SW 1271 (cell line): ENCODE measurements at places on chromosomes 4 and X.

GRCh38 chr4:152074573-152074972 is 313.8 kb upstream of the GATB start:
- no peak for DNase-seq

- no peak for DNase-seq
These were observed 843 bp downstream of the RPL34 start for GRCh38 chr4:108620933-108621905.

- DNase-seq: no peak
These were observed 59.8 kb upstream of the GPM6B start for GRCh38 chrX:13876652-13877051.

- DNase-seq: no peak
These were observed 46.9 kb upstream of the SLC25A4 start for GRCh38 chr4:185096032-185096653.

DNA sequence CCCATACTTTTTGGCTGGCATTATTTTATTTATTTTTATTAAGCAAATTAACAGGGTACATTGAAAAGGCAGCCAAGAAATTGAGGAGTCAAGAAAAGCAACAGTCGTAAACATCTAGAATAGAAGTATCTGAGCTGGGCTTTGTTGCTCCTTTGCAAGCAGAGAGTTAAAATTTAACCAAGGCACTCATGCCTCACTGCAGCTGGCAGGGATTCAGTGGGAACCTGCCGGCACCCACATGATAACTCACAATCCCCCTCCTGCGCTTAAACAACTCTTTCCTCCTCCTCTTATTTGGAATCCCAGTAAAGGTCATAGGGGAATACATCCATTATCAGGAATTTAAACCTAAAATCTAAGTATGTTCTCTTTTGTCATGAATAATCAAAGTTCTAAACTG is 115.5 kb downstream of the SOX3 start:
- no peak for DNase-seq

DNA sequence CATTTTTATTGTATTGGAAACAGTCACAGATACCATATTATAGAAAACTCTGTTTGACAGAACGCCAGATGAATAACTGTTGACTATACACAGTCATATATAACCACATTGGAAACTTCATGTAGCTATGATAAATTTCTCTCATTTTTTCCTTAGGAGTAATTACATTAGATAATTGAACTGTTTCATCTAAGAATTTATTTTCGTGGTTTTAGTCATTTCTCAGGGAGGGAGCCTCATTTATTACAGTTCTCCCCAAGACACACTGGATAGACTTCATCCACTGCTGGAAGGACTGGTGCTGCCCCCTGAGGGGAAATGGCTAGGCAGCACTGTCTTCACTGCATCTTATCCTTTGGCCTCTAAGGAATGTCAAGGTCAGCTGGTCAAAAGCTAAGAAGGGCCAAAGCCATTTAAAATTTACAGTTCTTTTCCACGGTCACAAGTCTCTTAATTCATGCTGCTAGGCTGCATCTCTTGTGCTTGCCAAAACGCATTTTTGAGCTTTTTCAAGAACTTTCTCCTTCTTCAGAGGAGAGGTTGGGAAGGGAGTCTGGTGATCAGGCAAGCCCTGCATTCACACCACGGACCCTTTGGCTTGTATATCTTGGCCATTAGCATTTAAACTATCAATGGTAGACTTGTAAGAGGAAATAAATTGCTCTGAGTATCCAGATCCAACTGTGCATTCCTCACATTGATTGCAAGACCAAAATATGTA is 145.1 kb downstream of the CBR4 start:
- DNase-seq: no peak

DNA sequence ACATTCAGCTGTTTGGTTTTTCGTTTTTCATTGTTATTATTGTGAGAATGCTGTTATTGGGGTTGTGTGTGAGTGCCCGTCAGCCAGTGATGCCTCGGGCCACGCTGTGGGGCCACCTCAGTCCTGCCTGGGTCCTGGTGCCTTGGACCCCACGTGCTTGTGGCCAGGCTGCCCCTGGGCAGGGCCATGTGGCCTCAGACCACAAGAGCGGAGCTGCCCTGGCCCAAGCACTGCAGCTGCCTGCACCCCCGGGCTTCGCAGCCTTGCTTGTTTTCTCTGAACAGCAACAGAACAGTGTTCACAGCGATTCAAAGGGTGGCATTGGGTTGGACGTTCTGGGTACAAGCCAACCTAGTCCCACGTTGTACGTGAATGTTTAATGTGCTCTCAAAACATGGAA is 56.9 kb downstream of the CPLX1 start:
- no peak for DNase-seq

- DNase-seq: no peak
These were observed 47.0 kb upstream of the DHRSX start for GRCh38 chrX:2547736-2548135.

- no peak for DNase-seq
These were observed 24.3 kb downstream of the IRF2 start for GRCh38 chr4:184450045-184450444.

DNA sequence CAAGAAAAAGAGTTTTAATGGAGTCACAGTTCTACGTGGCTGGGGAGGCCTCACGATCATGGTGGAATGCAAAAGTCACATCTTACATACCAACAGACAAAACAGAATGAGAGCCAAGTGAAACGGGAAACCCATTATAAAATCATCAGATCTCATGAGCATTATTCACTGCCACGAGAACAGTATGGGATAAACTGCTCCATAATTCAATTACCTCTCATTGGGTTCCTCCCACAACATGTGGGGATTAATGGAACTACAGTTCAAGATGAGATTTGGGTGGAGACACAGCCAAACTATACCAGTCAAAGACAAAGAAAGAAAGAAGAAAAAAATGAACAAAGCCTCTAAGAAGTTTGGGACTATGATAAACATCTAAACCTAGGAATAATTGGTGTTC is 158.9 kb downstream of the GC start:
- no peak for DNase-seq

DNA sequence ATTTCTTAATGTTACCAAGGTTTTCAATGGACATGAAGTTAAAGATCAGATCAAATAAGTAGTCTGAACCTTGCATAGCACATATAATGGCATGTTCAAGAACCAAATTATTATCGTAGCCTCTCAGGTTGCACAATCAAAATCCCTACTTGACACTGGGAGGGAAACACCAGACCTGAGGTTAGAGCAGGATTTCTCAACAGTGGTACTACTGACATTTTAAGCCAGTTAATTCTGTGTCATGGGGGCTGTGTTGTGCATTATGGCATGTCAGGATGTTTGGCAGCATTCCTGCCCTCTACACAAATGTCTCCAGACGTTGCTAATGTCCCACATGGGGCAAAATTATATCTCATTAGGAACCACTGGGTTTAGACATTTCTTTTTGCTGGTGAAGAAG is 20.8 kb downstream of the RLIM start:
- DNase-seq: no peak

- no peak for DNase-seq
These were observed 14.7 kb upstream of the ATP8A1 start for GRCh38 chr4:42671431-42672194.

- DNase-seq: peak; percentile 38
These were observed 4.5 kb downstream of the G6PD start for GRCh38 chrX:154541896-154542722.

- no peak for DNase-seq
These were observed 1.2 kb downstream of the RBBP7 start for GRCh38 chrX:16868920-16869319.

DNA sequence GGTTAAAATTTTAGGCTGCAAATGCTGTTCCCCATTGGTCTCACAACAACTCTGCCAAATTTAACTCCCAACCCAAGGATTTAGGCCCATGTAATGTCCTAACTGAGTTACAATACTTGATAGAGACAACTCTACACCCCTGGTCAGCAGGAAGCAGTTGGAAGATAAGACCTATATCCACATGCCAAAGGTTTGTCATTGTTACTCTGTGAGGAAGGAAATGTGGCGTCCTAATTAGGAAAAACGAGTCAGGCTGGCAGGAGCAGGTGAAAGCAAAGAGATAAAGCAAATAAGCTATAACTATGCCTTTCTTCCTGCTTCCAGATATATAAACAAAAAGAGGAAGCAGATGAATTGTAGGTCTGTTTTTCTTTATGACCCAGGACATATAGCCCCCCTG is 69.1 kb downstream of the SPIN4 start:
- DNase-seq: no peak

DNA sequence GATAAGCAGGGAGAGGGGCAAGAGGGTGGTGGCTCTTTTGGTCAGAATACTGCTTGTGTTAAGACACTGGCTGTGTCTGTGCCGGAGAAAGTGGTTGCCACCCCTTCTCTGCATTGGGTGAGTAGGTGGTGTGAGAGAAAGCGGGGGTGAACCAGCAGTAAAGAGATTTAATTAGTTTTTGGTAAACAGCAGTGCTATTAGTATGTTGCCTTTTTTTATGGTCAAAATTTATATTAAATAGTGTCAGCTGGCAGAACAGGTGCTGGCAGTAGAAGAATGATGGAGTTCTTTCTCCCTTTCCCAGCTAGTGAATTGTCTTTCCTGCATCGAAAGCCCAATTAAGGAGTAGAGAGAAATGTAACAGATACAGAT is 181.6 kb downstream of the LARP7 start:
- DNase-seq: no peak

GRCh38 chr4:7976025-7976424 is 36.4 kb upstream of the AFAP1 start:
- no peak for DNase-seq

GRCh38 chr4:146930673-146931072 is 15.0 kb downstream of the TTC29 start:
- no peak for DNase-seq

DNA sequence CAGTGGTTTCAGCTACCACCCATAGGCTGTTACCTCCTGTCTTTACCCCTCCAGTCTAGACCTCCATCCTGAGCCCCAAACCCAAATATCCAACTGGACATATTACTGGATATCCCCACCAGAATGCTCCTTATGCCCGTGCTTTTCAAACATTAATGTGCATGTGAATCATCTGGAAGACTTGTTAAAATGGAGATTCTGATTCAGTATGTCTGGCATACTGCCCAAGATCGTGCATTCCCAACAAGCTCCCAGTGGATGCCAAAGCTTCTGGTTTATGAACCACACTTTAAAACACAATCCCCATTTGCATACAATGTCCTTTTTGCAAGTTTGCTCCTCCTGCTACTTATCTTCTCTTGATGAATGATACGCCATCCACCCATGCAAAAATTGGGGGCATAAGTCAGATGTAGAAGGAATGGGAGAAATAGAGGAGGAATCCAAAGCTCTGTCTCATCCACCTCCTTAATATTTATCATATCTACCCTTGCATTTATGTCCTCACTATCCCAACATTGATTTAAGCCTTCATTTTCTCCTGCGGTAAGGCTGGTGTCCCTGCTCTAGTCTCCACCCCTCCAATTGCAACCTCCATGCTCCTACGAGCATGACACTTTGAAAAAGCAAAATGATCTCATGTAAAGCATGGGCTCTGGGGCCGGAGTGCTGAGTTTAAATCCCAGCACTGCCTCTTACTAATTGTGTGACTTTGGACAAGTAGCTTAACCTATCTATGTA is 7.4 kb upstream of the PGRMC1 start:
- no peak for DNase-seq
